ENCODE measurements at places on chromosomes 4 and X.

DNA sequence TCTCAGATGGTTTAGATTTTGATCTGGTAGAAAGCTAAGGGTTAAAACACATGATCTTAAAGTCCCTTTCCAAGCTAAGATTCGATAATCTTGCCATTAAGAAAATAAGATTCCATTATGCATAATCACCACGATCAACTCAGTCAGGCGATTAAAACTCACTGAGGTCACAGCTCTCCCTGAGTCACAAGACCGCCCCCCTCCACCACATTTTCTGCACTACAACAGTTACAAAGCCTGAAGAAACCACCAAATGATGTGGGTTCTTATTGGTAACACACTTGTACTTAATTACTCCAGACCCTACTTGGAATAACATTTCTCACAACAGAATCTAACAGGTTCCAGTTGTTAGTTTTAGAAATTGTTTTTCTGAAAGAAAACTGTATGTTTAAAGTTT lies 62.8 kb downstream of the SH3KBP1 start:
- peak; percentile 45 for DNase-seq

- DNase-seq = no peak
Observed at GRCh38 chrX:141641138-141641537, 51.6 kb downstream of the SPANXA2 start.

- no peak for DNase-seq
Observed at GRCh38 chr4:66602622-66603021, 932.3 kb upstream of the EPHA5 start.

DNA sequence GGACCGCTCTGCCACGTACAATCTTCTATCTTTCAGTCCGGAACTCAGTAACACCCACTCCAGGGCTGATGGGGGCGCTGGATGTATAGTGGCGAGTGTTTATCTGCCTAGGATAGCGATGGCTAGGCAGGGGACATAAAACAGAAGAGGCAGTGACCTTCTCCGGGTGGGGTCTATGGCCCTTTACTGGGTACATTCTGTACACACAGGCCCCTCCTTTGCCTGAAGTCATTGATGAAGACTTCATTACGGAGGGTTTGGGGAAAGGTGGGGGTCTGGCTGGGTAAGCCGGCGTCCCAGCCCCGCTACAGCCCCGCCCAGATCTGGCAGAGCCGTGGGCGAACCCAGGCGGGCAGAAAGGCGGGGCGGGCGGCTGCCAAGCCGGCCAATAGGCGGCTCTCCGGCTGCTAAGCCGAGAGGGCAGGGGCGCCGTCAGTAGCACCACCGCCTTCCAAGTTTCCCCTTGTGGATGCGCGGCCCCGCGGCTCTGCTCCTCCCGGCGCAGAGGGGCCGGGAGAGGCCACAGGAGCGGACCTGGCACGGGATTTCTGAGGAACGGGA lies at the start of gene CHST7:
Gene CHST7, plus strand, starts transcription at position 435 of the 561 bp plus-strand sequence. CDS start 167 bp downstream, outside the sequence.
- DNase-seq = no peak

DNA sequence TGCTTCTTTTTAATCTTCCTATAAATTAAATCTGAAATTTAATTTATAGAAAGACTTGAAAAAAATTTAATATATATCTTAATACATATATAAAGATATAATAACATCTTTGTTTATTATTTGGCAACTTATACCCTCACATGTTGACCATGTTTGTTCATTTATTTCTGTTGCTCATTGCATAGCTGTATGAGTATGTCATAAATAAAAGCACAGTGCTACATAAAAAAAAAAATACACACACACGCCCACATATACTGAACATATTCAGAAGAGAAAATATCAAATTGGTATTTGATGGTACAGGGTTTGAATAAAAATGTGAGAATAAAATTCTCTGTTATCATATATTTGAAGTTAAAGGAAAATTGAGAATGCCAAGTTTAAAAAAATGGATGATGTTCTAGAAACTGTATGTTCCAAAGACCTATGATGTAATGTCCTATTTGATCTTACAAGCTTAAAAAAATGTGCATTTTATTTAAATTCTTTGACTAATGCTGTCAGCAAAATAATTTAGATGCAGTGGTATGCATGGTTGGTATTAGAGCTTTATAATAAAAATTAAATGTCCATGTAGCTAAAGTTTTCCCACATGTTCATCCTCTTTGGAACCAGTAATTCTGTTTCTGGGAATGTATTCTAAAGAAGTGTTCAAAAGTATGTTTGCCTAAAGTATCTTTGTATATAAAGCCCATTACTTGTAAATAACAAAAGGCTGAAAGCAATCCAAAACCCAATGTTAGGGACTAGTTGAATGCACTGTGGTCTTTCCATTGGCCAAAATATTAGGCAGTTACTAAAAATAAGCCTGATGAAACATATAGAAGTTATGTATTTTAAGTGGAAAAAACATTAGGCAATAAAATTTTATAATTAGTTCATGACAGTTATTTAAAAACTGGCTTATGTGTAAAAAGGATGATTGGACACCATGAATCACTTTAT lies 12.9 kb downstream of the TMEM184C start:
- no peak for DNase-seq

- DNase-seq = no peak
Observed at GRCh38 chr4:2040391-2041238, 18.5 kb upstream of the NAT8L start.

GRCh38 chrX:76159453-76159852 lies 13.4 kb upstream of the PBDC1 start:
- DNase-seq = no peak

DNA sequence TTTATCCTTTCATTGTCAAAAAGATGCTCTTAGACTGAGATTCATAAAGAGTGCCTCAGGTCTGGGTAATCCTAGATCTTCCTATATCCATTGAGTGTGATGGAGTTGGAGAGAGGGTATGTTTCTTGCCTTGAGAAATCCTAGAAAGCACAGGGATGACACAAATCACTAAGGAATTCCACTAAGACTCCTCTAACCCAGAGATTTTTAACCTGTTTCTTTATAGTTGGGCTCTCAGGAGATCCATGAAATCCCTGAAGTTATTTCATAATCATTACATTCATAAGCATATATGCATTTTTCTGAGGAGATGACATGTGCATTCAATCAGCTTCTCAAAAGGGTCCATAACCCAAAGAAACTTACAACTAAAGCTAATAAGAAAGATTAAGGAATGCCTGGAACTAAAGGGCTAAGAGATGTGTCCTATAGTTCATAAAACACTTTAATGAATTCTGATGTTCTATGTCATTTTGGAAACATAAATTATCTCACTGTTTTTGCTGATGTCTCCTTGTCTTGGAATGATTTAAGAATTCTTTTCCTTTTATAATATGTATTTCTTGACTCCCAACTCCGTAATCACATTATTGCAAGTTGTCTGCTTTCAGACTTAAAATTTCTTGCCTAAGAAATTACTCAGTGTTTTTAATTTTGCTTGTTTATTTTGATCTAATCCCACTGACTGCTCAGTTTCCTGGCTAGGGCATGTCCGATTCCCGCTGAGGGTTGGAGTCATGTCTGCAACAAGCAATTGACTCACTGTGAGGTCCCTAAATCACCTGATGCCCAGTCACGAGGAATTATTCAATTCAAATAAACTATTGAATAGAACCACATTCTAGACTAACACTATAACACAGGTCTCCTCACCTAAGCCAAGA lies 2.8 kb upstream of the AMTN start:
- DNase-seq = peak; percentile 3

DNA sequence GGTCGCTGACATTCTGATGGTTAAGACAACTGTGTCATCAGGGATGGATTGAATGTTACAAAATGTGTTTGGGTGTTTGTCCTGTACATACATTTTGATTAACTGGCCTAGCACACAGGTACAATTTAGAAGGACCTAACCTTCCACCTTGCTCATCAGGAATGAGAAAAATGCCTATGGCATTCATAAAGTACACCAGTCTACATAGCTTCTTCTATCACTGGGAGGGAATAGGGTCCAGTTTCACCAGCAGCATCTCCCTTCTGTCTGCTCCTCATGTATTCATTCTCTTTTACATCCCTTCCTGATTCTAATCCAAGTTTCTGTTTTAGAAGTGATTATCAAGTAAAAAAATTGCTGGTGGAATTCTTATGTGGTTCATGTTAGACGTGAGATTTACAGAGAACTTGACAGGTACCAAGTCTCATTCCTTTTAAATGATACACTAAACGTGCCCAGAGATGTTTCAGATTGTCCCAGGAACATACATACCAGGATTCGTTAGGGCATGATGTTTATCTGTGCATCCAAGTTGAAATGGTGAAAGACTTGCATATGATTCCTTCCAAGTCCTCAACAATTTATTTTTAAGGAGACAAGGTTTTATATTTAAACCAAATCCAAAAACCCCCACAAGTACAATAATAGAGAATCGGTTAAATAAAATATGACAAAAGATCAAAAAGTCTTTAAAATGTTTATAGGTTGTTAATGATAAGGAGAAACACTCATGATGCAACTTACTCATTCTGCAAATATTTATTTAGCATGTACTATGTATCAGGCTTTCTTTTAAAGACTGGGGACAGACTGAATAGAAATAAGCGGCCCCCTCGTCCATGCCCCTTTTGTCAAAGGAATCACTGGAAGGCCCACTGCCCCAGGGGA lies 359.1 kb downstream of the ZNF674 start:
- no peak for DNase-seq

- DNase-seq = no peak
Observed at GRCh38 chr4:76457885-76458284, 22.9 kb downstream of the SHROOM3 start.

DNA sequence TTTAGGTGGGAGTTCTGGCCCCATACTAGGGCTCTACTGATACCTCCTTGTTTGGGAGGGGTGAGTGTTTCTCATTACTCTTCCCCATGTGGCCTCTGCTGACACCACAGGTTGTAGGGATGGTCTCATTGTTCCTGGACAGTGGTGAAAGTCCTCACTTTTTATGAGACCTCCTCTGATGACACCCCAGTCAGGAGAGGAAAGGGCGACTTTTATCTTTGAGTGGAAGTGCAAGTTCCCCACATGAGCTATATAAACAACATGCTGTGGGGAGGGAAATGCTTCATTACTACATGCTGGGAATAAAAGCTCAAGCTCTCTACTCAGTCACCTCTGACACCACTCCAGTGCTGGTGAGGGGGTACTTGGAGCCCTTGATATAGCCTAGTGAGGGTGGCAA lies 29.5 kb upstream of the MAGEA6 start:
- no peak for DNase-seq

DNA sequence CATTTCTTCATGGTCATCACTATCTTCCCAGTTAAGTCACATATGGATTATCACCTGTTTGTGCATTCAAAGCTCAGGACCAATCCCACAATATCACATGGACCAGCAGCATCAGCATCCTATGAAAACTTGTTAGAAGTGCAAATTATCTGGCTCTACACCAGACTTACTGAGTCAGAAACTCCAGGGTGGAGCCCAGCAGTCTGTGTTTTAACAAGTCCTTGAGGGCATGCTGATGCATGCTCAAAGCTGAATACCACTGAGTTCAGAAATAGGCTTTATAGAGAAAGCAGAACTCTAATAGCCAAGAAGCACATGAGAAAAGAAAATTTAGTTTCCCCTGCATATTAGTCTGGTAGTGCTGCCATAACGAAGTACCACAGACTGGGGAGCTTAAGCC lies 62.4 kb upstream of the GABRQ start:
- DNase-seq = no peak

DNA sequence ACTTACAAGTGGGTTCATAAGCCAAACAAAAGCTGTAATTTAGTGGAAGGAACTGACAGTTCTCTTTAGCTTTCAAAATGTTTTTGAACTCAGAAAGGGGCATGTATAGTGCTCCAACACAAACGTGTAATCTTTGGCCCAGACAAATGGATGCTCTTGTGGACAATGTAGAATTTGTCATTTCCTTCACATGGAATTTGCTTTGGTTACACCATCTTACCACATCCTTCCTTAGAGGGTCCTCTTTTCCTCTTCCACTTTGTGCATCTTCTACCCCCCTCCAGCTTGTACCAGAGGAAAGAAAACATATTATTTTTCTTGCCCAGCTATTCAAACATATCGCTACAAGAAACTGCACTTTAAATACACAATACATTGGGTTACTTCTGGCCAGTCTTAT lies 42.4 kb downstream of the MEPE start:
- no peak for DNase-seq

DNA sequence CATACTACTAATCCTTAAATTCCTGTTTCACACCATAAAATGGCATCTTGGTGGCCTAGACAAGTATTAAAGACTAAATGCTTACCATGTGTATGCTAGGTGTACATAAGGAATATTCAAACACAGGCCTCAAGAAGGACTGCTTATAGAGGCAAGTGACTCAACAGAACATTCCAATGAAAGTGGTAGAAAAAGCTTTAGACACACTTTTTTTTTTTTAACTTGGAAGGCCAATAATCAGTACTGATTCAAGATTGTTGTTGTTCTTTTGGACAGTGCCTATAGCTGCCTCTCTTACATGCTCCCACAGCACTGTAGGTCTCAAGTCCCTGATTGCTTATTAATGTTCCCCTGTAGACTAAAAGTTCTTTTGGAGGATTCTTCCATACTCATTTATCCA lies 77.6 kb downstream of the FBXL5 start:
- no peak for DNase-seq

DNA sequence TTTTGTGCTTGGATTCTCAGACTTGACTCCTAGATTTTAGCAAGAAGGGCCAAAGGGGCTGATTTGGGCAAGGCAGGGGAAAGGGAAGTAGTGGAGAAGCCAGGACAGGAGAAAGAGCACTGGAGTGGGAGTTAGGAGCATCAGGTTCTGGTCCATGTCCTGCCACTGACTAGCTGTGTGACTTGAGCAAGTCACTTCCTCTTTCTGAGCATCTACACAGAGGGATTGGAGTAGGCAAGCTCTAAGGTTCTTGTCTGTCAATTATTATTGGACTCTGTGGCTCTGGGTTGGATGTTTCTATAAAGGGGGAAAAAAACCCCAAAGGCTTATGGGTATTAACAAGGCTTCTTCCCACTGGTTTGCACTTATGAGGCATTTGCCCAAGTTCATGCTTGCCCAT lies 24.4 kb downstream of the PLAC1 start:
- no peak for DNase-seq

DNA sequence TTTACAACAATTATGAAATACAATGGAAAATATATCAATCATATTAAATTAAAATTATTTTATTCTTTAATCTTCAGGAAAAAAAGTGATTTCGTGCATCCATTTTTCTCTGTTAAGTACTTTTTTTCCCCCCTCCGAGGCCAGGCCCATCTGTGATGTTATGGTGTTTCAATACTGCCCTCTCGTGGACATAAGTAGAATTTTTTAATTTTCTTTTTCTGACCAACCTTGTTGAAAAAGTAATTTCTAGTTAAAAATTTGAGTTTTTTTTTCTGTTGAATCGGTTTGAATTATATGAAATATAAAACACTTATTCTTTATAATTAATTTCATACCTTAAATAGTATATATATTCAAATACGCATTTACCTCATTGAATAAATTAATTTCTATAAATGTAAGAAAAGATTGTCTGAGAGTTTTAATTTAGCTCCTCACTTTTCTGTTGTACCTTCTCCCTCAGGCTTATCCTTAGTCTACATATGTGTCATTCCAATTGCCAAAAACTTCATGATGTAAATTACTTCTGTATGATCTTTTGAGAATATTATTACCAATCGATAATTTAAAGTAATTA lies 175.8 kb upstream of the TECRL start:
- DNase-seq = peak; percentile 6

DNA sequence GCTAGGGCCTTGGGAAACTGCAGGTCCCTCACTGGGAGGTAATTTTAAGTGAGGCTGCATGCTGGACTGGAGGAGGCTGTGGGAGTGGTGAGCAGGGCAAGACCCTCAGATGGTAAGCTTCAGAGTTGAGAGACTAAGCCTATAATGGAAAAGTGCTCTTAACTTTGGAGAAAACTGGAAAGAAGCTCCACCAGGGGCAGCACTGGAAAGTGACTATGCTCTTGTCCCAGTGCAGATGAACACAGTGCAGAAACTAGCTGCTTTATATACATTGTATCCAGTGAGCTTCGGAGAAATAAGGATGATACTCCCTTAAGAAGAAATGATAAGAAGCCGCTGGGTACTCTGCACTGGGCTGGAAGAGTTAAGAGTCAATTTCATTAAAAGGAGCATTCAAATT lies 3.2 kb upstream of the MAGEB2 start:
- DNase-seq = no peak
